GM13976 (cell line): ENCODE measurements at places on chromosomes 13 and 19.

DNA sequence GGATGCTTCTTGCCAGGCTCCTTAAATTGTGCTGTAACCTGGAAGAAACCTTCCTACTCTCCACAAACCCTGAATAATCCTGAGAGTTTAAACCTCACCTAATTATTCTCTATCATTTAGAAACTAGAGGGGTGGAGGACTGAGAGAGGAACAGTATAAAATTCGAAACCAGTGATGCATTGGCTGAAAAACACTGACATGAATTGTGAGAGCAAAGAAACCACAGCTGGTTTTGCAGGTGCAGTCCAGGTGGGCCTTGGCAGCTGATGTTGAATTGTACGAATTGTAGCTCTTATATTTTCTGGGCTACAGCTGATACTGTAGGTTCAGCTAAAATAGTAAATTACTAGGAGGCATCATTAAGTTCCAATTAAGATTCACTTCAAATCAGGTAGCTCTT, 227.0 kb upstream of the SLITRK5 start:
- no peak for DNase-seq

GRCh38 chr19:30968210-30968609, 381.0 kb downstream of the TSHZ3 start:
- no peak for DNase-seq

DNA sequence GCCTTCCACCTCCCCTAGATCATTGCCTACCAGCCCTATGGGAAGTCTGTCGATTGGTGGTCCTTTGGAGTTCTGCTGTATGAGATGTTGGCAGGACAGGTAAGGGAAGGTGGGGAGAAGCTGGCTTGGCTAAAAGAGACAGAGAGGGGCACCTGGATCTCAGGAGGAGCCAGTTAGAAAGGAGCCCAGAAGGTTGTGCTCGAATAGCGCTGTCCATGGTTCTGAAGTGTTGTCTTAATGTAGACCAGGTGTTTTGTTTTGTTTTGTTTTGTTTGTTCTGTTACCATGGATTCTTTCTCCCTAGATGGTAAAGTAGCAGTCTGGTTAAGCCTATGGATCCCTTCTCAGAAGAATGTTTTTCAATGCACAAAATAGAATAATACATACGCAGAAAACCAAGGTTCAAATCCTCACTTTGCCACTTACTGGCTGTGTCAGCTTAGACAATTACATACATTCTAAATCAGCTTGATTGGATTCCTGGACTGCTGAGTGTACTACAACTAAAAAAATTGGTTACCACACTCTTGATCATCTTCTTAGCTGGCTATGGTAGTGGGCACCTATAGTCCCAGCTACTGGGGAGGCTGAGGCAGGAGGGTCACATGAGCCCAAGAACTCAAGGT, 5.9 kb upstream of the CACNG7 start:
- DNase-seq: no peak

- no peak for DNase-seq
These were observed 943 bp downstream of the GJB6 start for GRCh38 chr13:20230913-20231838.

- DNase-seq: no peak
These were observed 13.9 kb downstream of the ZNF543 start for GRCh38 chr19:57334191-57334590.

- DNase-seq: no peak
These were observed 259.5 kb upstream of the SLC10A2 start for GRCh38 chr13:103325672-103326071.

DNA sequence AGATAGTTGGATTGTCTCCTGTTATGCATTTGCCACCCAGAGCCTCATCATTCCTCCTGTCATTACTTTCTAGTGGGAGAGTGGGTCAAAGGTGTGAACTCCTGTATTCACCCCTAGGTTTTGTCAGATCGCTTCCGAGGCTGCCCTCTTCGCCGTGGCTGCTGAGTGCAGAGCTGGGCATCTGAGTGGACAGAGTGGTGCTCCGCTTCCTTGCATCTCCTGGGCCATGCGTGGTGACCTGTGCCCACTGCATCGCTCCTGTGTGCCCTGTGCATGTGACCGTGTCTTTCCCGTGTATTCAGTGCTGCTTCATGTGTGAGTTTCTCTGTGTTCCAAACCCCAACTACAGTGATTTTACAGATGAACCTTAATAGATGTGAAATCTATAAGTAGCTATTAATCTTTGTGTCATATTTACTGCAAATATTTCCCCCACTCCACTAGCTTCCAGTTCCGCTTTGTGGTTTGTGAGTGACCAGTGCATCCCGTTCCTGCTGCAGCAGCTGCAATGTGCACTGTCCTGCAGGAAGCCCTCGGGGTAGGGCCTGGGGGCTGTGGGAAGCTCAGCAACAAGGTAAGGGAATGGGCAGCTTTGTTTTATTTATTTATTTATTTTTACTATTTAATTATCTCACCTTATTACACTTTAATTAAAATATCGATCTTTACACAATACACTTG, 53.1 kb downstream of the C13orf46 start:
- no peak for DNase-seq

GRCh38 chr13:67651908-67652465, 421.9 kb upstream of the PCDH9 start:
- DNase-seq: no peak

GRCh38 chr19:577439-578392, 5.3 kb downstream of the BSG start:
- DNase-seq: no peak

DNA sequence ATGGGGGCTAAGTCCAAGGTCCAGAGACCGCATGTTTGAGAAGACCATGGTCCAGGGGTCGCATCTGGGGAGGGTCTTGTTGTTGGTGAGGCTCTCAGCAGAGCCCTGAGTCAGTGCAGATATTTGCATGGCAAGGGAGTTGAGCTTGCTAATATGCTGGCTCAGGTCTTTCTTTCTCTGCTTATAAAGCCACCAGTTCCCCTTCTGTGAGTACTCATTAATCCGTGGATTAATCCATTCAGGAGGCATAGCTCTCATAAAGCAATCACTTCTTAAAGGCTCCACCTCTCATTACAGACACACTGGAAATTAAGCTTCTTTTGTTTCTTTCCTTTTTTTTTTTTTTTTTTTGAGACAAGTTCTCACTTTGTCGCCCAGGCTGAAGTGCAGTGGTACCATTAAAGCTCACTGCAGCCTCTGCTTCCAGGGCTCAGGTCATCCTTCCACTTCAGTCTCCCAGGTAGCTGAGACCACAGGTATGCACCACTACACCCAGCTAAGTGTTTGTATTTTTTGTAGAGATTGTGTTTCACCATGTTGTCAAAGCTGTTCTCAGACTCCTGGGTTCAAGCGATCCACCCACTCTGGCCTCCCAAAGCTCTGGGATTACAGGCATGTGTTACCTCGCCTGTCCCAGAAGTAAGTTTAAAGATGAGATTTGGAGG, 216.4 kb downstream of the SLITRK5 start:
- DNase-seq: no peak

- no peak for DNase-seq
These were observed 2.7 kb downstream of the C2CD4C start for GRCh38 chr19:406135-406781.
